Sciatic nerve (tissue), 2 donors: ENCODE measurements at places on chromosomes 12 and 14.

DNA sequence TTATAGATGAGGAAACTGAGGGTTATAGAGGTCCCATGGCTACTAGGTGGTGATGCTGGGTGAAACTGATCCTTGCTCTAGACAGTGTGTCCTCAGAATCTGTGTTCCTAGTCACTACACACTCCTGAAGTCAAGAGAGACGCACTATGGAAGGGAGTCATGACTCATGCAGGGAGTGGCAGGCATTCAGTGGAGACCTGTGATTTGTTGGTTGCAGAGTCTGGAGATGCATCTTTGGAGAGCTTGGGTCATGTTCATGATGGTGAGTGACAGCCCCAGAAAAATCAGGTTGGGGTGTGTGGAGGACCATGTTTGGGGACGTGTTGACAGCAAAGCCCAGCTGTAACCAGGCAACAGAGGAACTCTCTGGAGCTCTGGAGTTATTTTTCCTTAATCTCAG, 38.0 kb upstream of the FBXO21 start:
- DNase-seq: no peak

DNA sequence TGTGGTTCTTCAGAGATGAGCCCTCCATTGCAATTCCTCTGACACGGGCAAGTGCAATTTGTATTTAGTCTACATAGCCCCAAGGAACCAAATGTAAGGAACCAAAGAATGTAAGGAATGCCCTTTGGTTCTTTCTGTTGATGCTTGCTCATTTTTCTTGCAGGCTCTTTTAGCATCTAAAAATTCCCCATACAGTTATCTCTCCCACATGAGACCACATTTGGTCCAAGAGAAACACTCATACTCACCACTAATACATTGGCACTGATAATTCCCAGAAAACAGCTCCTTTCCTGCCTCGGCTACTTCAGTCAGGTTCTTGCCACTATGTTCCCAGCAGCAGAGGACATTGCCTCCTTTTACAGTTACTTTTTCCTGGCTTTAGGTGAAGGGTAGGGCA, 332.6 kb downstream of the AEBP2 start:
- no peak for DNase-seq

DNA sequence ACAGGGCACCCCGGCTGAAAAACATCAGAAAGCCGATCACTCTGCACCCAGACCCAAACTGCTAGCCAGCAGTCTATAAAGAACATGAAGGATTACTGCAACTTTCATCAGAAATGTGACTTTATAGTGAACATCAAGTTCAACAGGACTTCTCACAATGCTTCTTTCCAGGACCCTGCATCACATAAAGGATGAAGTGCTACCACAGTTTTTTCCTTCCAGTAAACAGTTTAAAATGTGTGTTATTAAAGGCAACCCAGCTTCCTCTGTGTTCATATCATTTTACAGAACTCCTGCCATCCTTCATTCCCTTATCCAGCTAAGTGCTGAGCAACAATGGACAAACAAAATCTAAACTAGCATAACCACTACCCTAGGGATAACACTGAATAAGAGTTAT, 280.3 kb upstream of the DIO2 start:
- DNase-seq: no peak

DNA sequence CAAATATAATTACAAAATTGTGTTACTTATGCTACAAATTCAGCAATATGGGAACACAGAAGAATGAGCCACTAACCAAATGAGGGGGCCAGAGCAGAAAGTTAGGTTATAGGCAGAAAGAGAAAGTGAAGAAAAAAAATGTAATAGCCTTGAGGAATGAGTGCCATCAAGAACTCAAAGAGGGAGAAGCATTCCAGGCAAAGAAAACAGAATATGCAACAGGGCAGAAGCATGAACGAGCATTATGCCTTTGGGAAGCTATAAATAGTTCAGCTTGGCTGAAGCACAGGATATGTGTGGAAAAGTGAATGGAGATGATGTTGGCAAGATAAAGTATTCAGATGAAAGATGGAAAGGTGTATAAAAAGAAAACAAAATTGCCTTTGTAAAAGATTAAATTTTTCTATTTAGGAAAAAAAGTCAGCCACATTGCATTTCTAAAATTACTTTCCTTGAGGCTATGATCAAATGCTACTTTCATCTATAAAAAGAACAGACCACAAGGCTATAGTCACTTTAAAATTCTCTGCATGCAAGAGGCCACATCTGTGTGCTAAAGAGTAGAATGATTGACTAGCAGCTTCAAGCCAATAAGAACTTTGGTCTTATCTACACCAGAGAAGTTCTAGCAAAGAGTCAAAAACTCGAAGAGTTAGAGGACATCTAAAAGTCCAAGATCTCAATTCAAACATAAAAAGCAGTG, 193.6 kb upstream of the GARIN6 start:
- DNase-seq: no peak

GRCh38 chr12:38370311-38370710, 53.7 kb downstream of the ALG10B start:
- DNase-seq: no peak

DNA sequence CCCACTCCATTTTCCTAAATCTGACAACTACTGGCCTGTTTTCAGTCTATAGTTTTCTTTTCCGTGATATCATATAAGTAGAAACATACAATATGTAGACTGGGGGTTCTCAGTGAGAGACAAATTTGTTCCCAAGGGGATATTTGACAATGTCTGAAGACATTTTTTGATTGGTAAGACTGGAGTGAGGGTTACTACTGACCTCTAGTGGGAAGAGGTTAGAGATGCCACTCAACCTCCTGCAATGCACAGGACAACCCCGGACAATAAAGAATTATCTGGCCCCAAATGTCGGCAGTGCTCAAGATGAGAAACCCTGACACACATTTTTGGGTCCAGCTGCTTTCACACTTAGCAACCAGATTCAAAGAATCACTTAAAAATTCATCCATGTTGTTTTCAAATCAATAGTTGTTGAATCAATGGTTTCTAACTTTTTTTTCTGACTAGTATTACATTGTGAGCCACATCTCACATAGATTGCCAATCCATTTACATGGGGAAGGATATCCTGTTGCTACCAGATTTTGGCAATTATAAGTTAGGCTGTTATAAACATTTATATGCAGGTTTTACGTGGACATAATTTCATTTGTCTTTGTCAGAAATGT, 307.1 kb downstream of the RPL10L start:
- no peak for DNase-seq
